ENCODE measurements at places on chromosomes 2 and 18.
A peak's percentile ranks its signal among the peaks of the same experiment; 100 is the strongest.

- DNase-seq = no peak
Observed at GRCh38 chr2:4090668-4091630, 387.6 kb downstream of the DCDC2C start.

DNA sequence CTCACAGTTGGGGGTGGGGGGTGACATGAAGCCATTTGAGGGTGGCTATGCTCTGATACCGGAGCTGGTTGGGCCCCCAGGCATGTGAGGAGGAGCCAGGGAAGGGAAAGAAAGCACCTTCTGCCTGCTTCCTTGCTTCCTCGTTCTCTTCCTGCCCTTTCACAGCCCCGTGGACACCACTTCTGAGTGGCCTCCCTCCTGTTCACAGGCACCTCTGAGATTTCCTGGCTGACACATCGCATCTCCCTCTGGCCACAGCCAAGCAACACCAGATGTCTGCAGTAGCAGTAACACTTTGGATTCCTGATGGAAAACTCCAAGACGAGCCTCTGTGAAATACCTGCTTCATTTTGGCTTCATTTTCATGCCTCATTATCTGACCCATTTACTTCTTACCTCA, 64.7 kb upstream of the ST3GAL5 start:
- DNase-seq = peak; percentile 8

- DNase-seq = no peak
Observed at GRCh38 chr2:216410550-216410949, 1.7 kb upstream of the SMARCAL1 start.

DNA sequence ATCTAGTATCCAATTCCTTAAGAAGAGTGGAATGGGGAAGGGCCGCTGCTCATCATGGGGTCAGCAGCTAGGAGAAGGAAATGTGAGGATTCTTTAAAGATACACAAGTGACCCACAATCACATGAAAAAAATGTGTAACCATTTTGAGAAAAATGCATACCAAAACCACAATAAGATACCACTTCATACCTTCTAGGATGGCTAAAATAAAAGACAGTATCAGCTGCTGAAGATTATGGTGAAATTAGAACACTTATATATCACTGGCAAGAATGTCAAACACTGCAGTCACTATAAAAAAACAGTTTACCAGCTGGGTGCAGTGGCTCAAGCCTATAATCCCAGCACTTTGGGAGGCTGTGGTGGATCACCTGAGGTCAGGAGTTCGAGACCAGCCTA, 67.9 kb downstream of the C2orf74 start:
- DNase-seq = peak; percentile 48

GRCh38 chr18:23982155-23983079, 32.1 kb upstream of the TTC39C start:
- peak; percentile 75 for DNase-seq

- peak; percentile 15 for DNase-seq
Observed at GRCh38 chr2:105521176-105521575, 122.3 kb upstream of the FHL2 start.

- DNase-seq = peak; percentile 62
Observed at GRCh38 chr2:10048501-10049171, 5.3 kb downstream of the KLF11 start.

GRCh38 chr18:10340821-10341220, 113.6 kb upstream of the APCDD1 start:
- no peak for DNase-seq

DNA sequence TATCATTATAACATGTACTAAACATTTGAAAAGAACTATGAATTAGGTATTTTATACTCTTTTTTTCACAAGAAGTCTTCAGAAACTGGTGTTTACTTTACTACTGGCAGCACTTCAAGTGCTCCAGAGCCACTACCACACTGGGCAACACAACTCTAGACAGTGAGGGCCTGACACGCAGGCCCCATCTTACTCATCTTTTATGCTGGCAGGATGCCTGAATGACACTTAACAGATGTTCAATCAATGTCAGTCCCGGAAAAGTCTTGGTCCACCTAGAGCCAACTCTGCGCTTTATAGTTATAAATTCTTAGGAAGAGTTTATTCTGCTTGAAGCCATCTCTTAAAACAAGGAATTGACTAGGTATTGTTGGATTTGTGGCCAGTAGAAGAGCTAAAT, 8.7 kb upstream of the WIPF1 start:
- peak; percentile 93 for DNase-seq

- peak; percentile 76 for DNase-seq
Observed at GRCh38 chr2:196234672-196235071, 63.3 kb upstream of the STK17B start.

DNA sequence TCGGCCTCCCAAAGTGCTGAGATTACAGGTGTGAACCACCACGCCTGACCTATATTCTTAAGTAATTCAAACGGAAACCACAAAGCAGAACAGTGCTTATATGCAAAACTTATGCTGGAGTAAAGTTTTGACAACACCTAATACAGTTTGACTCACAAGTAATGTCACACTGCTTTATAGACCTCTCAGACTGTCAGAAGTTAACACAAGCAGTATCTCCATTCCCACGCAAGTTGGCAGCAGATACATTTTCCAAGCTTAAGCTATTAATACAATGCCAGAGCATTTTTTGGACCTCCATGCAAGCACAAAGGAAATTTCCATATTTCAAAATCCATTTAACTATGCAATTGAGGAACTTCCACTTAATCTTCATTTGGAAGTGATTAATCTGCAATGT, 21.0 kb upstream of the SANBR start:
- no peak for DNase-seq

DNA sequence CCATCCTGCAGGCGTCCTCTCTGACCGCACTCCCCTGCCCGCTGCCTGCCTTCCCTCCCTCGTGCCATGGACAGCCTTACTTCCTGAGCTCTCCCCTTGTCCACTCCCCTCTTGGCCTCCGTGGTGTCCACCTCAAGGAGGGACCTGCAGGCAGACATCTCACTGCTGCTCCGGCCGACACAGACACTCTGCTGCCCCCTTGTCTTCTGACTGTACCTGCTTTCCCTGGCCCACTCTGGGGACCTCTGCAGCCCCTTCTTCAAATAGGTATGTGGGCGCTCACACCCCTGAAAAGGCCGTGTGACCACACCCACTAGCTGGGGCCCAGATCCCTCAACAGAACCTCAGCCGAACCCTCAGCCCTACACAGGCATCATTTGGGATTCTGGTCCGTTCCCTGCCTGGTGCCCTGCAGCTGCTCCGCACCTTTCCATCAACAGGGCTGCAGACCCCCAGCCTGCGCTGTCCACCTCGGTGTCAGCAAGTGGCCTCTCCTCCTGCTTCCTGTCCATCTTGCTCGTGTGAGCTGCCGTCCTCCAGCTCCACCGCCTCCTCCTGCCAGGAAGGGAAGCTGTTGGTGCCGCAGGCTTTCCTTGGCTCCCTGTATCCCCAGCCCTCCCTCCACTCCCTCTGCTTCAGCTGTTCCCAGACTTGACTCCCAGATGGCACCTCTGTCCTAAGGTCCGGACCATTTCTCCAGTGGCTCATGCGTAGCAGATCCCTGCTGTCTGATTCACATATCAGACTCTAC, 94.1 kb downstream of the KLHL29 start:
- DNase-seq = no peak

GRCh38 chr2:54149638-54150441, 34.4 kb downstream of the ACYP2 start:
- peak; percentile 73 for DNase-seq

DNA sequence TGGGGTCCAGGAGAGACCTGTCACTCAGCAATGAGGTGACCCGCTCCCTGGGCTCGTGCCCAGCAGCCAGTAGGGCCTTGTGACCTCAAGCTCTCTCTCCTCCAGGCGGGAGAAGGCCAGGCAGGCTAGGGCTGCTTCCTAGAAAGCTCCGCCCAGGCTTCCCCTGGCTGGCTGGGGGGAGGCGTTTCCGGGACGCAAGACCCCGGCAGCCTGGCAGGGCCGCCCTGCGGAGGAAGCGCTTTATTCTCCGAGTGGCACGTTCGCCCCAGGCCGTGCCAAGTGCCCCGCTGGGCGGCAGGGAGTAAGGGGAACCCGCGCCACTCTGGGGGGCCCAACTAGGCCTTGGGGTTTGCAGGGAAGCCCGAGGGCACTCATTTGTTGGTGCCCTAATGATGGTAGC, 21.2 kb upstream of the EPAS1 start:
- no peak for DNase-seq

DNA sequence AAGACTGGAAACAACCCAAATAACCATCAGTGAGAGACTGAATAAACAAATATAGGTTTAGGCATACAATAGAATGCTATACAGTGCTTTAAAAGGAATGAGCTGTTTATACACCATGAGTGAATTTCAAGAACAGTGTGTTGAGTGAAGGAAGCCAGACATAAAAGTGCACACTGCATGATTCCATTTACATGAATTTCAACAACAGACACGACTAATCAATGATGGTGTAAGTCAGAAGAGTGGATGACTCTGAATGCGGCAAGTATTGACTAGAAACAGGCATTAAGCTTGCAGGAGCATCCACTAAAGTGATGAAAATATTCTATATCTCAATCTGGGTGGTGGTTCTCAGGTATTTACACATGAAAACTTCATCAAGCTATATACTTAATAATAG, 142.7 kb upstream of the SLC39A10 start:
- DNase-seq = peak; percentile 61

DNA sequence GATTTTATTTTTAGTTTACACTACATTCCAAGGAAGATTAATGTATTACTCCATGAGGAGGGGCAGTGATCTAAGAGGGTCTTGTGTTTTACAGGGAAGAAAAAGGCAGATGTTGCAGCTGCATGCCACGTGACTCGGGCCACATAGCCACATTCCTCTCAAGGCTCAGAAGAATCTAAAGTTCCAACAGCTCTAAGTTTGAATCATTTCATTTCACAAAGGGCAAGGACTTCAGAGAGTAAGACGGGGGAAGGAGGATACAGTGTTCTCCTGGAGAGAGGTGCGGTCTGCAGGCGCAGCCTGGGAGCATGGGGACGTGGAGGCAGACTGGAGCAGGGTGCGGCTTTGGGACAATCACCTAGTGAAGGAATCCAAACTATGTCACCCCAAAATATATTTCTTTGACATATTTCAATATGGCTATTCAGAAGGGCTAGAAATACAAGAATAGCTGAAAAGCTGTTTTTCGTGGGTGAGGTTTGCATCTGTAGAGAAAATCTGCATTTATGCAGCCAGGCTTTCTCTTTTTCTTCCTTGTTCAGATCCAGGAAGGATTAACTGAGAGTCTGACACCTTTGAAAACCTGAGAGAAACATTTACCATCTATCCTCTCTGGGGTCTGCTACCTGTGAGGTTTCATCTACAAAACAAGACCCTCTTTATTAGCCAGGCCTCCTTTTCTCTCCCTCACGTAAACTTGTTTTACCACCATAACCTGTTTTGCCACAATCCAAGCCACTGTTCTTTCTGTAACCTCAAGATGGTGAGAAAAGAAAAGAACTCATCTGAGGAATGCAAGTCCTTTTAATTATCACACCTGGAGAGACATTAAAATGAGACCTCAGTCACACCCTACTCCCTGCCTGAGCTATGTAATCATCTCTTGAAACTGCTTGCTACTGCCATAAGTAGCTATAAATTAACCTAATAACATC, 165.1 kb upstream of the NDUFV2 start:
- DNase-seq = peak; percentile 60

DNA sequence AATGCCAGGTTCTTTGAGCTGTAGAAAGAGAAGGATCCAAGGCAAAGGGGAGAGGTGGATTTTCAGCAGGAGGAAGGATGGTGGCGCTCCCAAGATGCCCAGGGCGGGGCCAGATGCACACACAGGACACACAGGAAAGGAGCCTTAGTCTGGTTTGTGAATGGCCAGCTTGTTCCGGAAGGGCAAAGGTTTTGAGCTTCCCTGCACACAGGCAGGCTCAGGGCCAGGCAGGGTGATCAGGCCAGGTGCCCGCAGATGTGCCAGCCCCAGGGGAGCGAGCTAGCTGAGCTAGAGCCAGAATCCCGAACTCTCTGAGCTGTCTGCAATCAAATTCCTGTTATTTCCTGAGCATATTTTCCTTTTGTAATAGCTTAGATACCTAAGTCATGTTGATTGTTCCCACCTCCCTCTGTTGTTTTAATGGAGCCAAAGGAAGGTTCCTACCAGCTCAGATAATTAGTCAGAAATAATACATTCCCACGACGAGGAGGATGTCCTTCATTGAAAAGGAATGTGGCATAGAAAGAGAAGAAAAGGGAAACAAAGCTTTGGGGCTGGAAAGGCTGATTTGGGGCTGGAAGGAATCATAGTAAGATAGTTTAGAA, 13.7 kb upstream of the OTOF start:
- no peak for DNase-seq

GRCh38 chr2:25204190-25204838, 35.9 kb upstream of the POMC start:
- DNase-seq = no peak

- DNase-seq = peak; percentile 88
Observed at GRCh38 chr2:67997528-67997900, 65.3 kb downstream of the C1D start.

DNA sequence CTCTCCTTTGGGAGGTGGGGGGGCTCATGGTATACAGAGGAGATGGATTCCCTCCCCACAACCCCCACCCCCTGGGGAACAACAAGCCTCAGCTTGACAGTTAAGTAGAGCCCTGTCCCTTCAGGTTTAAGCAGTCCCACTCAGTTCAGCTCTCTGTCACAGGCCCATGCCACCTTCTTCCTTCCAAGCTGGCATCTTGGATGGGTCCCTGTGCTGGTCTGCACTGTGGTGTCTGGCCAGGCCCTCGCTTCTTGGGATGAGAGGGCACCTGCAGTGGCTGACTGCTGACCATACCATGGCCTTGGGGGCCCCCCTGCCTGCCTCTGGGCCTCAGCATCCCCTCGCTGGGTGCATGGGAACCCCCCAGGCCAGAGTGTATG, 20.4 kb upstream of the GPR17 start:
- DNase-seq = no peak

DNA sequence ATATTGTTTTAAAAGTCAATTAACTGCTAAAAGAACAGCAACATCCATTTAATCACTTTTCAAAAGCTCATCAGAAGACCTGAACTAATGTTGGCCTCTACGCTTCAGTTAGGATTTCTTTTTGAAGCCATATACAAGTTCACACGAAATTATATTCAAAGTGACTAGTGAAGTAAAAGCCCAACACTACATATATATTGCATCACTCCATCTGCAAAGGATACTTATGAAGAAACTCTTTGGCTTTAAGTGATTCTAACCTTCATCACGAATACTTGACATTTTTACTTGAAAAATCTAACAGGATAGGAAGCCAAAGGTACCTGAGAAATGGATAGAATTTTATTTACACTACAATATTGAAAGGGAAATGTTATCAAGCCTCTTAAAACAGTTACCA, 50.4 kb downstream of the LRPPRC start:
- no peak for DNase-seq

- no peak for DNase-seq
Observed at GRCh38 chr2:118310681-118311429, 222.6 kb downstream of the INSIG2 start.

- no peak for DNase-seq
Observed at GRCh38 chr2:195437521-195437920, 219.5 kb upstream of the SLC39A10 start.

- no peak for DNase-seq
Observed at GRCh38 chr2:9385841-9386240, 37.5 kb downstream of the ITGB1BP1 start.

GRCh38 chr2:187499941-187500532, 52.0 kb upstream of the CALCRL start:
- DNase-seq = peak; percentile 66

Measured in IMR-90 (cell line).